ENCODE measurements at places on chromosomes 16 and 17.

- DNase-seq: no peak
Observed at GRCh38 chr16:78353640-78354275, 254.3 kb downstream of the WWOX start.

DNA sequence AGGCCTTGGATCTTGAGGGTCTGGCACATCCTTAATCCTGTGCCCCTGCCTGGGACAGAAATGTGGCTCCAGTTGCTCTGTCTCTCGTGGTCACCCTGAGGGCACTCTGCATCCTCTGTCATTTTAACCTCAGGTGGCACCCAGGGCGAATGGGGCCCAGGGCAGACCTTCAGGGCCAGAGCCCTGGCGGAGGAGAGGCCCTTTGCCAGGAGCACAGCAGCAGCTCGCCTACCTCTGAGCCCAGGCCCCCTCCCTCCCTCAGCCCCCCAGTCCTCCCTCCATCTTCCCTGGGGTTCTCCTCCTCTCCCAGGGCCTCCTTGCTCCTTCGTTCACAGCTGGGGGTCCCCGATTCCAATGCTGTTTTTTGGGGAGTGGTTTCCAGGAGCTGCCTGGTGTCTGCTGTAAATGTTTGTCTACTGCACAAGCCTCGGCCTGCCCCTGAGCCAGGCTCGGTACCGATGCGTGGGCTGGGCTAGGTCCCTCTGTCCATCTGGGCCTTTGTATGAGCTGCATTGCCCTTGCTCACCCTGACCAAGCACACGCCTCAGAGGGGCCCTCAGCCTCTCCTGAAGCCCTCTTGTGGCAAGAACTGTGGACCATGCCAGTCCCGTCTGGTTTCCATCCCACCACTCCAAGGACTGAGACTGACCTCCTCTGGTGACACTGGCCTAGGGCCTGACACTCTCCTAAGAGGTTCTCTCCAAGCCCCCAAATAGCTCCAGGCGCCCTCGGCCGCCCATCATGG lies 4.0 kb upstream of the ADGRG3 start:
- no peak for DNase-seq

- no peak for DNase-seq
Observed at GRCh38 chr16:80958284-80958683, 48.4 kb downstream of the CMC2 start.

GRCh38 chr17:77273397-77274085 lies 132.8 kb downstream of the SEC14L1 start:
- DNase-seq: no peak

DNA sequence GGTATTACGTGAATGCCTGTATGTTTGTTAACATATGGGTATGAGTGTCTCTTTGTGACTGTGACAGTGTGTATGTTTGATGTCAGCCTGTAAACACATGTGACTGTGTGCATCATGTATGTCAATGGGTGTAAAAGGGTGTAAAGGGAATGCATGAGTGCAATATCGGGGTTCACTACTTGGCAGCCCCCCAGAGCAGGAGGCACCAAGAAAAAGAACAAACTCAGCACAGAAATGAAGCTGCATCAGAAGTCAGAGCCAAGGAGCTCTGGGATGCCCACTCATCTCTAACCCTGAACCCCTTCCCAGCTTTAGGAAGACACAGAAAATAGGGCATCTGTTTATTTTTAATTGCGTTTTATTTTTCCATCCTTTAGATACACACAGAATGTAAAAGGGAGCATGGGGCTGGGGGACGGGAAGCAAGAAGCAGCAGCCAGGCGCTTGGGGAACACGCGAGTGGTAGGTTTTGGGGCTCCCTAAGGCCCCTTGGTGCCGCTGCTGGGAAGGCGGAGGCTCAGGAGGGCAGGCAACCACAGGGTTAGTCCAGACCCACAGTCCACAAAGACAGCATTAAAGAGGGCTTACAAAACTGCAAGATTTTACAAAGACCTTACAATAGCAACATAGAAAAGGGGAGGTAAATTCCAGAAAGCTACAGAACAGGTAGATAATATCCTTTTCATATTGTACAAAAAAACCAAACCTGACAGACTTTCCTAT lies 2.3 kb upstream of the HOXB6 start:
- no peak for DNase-seq

- DNase-seq: no peak
Observed at GRCh38 chr17:70288540-70289290, 119.4 kb downstream of the KCNJ2 start.

GRCh38 chr16:10447289-10447688 lies 61.4 kb downstream of the ATF7IP2 start:
- DNase-seq: no peak

GRCh38 chr16:7731141-7731540 lies 398.5 kb downstream of the RBFOX1 start:
- DNase-seq: no peak

DNA sequence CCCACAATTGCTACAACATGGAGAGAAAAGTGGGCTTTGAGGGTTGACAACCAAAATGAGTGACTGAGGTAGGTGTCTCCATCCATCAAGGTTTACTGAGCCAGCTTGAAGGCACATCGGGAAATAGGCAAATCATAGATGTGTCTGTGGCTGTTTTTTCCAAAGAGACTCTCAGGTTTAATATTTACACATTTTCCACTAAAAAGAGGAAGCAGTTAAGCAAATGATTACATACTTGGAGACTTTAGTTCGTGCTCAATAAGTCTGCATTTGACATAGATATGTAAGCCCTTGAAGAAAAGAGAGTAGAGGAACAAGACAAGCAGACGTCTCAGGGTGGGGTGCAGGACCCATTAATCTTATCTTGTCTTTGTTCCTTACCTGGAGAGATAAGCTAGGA lies 148.9 kb upstream of the COX10 start:
- DNase-seq: no peak

- DNase-seq: no peak
Observed at GRCh38 chr17:29595943-29596774, 3.2 kb downstream of the ANKRD13B start.

DNA sequence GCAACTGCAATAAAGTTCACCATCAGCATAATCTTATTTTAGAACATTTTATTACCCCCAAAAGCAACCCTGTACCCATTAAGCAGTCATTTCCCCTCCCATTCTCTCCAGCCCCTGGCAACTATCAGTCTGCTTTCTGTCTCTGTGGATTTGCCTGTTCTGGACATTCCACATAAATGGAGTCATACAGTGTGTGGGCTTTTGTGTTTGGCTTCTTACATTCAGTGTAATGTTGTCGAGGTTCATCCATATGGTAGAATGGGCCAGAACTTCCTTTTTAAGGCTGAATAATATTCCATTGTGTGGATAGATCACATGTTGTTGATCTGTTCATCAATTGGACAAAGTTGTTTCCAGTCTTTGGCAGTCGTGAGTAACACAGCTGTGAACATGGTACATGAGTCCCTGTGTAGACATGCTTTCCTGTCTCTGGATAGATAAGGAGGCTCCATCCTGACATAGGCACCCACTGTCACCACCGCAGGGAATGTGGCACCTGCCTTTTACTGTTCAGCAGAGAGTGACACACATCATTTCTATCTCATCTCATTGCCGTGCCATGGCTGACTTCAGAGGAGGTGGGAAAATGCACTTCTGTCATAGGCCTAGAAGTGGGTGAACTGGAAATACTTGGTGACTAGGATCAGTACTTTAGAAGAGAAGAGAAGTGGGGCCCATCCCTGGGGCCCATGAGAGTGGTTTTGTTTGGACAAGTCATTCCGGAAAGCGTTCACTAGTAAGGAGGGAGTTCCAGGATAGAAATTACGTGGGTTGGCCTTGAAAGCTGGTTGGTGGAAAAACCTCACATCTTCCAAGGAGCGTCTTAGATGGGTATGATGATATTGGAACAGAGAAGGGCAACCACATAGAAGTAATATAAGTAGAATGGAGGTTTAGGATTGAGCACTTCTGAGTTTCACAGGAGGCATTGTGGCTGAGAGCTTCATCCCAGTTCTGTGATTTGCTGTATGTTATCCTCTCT lies 25.8 kb downstream of the EPN2 start:
- no peak for DNase-seq

GRCh38 chr16:57604177-57604576 lies 24.3 kb upstream of the ADGRG1 start:
- no peak for DNase-seq

GRCh38 chr16:80804526-80805383 lies at the start of gene CDYL2:
Gene CDYL2, minus strand, starts transcription at chr16:80804598. Its CDS starts 425 bp downstream, at chr16:80804173.
- DNase-seq: peak; percentile 17

- no peak for DNase-seq
Observed at GRCh38 chr16:13414154-13414553, 505.8 kb upstream of the ERCC4 start.

DNA sequence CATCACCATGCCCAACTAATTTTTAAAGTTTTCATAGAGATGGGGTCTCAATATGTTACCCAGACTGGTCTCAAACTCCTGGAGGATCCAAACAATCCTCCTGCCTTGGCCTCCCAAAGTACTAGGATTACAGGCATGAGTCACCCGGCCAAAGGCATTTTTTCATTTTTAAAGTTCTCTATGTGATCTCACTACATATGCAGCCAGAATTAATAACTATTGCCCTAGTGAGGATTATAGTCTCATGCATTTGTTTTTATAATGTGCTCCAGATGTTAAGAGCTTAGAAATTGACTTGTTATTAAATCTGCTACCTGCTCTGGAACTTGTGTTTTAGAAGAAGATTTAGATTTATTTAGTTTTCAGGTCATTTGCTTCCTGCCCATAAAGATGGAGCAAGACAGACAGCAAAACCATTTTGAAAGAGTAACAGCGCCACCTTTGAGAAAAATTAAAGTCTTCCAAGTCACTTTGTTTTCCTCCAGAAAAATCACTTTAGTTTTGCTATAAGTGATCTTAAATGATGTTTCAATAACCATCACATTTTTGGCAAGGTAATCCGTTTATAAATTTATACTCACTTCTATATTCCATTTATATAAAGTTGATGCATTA lies 79.5 kb downstream of the CA4 start:
- DNase-seq: no peak

- DNase-seq: no peak
Observed at GRCh38 chr17:38577244-38577643, 28.5 kb downstream of the SRCIN1 start.

- DNase-seq: no peak
Observed at GRCh38 chr16:6633456-6633855, 699.2 kb upstream of the RBFOX1 start.

DNA sequence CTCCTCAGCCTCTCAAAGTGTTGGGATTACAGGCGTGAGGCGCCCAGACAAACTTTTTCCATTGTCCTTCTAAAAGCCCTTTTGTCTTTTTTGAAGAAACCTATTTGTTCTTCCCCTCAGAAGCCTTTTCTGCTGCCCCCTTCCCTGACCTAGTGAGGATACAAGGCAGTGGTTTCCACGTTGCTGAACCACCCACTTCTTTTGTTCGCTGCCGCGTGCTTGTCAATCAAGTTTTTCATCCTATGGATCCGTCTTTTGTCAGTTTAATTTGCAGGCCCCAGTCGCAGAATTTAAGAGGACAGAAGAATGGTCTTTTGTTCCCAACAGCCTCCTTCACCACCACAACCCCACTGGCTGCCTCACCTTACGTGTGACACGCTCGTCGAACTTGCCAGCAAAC lies 20.2 kb upstream of the GNG13 start:
- no peak for DNase-seq

GRCh38 chr17:64092952-64093451 lies 36.9 kb downstream of the ERN1 start:
- no peak for DNase-seq

GRCh38 chr17:56165072-56165641 lies 11.9 kb downstream of the ANKFN1 start:
- no peak for DNase-seq

- DNase-seq: no peak
Observed at GRCh38 chr16:10729104-10730048, 14.3 kb upstream of the NUBP1 start.

GRCh38 chr16:30615358-30616091 lies 5.3 kb upstream of the ZNF689 start:
- DNase-seq: peak; percentile 67

DNA sequence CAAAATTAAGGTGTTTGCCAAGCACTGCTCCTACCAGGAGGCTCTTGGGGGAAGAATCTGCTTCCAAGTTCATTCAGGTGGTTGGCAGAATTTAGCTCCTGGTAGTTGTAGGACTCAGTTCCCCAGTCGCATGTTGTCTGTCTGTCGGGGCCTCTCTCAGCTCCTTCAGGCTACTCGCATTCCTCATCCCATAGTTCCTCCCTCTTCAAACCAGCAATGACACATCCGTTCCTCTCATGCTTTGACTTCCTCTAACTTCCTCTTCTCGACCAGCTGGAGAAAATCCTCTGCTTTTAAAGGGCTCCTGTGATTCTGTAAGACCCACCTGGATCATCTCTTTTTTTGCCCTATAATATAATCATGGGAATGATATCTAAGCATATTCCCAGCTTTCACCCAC lies 108.1 kb downstream of the PMP22 start:
- no peak for DNase-seq

DNA sequence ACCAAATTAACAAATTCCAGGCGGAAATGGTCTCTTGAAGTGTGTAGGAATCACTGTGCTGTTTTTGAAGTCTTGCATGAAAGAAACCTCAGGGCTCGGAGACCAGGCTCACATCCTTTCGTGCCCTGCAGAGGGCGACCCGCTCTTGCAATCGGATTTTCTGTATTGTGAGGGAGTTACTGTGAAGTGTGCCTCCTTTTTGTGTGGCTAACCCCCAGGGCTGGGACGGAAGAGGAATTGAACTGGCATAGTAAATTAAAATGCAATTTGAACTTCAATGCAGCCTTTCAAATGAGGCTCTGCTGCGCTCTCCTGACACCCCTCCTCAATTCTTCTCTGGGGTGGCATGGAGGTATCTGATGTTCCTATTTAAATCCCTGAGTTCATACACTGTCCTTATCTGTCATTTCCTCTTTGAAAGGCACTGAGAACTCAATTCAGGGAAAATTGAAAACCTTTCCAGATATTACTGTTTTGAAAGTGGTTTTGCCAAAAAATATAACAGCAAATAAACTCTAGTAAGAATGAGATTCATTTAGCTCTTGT lies 51.5 kb upstream of the MGAT5B start:
- DNase-seq: peak; percentile 34

DNA sequence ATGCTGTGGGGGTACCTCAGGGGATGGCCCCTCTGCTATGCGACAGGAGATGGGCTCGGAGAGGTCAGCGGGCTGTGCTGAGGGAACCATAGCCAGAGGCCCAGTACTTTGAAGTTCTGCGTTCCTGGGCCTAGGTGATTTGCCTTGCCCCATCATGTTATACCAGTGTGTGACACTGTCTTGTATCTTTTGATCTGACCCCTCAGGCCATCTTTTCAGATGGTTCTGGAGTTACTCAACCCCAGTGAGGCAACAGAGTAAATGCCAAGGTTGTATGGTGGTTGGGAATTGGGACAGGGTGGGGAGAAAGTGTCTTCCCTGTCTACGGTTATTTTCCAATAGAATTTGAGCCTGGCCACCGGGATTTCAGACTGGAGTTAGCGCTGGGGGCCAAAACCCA lies 8.5 kb downstream of the MSI2 start:
- no peak for DNase-seq

DNA sequence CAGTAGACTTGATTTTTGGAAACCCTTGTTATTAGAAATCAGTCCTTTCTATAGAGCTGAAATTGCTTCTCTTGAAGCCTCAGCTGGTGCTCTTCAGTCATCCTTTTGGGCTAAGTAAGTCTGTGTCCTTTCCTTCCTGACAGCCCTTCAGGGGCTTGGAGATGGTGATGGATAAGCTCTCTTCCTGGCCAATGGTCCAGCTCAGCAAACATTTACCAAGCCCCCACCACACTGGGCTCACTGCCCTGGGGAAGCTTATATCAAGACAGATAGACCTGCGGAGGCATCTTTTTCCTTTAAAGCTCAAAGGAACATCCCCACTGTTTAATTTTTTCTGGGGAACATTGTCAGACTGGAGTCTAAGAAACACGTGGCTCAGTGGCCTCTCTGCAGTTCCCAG lies 139.6 kb downstream of the HAPSTR1 start:
- no peak for DNase-seq

GRCh38 chr17:65023791-65024190 lies 32.7 kb downstream of the GNA13 start:
- DNase-seq: no peak

Measured in T-helper 9 cell (primary cell).